ENCODE measurements at places on chromosomes 6 and 20.

GRCh38 chr6:140225701-140226436 lies 851.4 kb upstream of the CITED2 start:
- DNase-seq = no peak

- DNase-seq = no peak
Measured at GRCh38 chr20:58102744-58103516, 125.5 kb downstream of the ANKRD60 start.

GRCh38 chr6:74946961-74947360 lies 258.9 kb downstream of the COL12A1 start:
- DNase-seq = no peak

DNA sequence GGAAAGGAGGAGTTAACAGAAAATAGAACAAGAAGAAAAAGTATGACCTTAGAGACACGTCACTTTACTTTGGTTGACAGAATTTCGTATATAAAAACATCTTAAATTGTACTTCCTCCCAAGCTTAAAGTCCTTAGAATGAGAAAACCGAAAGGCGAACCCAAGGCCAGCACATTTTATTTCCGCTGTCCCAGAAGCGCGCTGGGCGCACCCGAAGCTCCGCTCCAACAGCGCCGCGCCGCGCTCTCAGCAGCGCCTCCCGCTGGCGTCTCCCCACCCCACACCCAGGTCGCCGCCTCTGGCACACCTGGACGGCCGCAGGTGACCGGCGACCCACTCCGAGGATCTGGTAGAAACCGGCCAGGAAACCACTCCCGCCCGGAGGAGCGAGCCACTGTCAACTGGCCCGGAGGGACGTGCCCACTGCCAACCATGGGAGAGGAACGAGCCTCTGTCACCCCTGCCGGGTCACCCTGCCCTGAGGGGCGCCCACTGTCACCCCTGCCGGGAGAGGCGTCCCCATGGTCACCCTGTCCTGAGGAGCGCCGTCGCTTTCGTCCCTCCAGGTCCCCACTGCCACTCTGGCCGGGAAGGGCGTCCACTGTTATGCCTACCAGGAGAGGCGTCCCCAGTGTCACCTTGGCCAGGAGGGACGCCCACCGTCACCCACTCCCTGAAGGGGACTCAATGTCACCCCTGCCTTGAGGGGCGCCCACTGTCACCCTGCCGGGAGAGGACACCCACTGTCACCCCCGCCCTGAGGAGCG lies 824 bp downstream of the MPC1 start:
- DNase-seq = peak; percentile 68

DNA sequence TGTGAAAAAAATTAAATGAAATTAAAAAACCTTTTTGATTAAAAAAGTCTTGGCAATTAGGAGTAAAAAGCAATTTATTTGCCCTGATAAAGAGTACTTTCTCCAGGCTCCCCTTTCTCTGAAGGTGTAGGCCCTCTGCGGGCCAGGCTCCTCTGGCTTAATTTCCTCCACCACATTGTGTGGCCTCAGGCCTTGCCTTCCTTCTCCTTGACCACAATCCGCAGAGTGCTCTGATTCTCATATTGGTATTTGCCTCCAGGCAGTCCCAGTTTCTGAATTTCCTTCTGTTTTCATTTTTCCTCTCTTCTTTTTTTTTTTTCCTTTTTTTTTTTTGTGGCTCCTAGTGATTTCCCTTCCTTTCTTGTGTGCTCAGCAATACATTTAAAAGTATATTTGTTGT lies 96.4 kb downstream of the AIG1 start:
- DNase-seq = no peak

DNA sequence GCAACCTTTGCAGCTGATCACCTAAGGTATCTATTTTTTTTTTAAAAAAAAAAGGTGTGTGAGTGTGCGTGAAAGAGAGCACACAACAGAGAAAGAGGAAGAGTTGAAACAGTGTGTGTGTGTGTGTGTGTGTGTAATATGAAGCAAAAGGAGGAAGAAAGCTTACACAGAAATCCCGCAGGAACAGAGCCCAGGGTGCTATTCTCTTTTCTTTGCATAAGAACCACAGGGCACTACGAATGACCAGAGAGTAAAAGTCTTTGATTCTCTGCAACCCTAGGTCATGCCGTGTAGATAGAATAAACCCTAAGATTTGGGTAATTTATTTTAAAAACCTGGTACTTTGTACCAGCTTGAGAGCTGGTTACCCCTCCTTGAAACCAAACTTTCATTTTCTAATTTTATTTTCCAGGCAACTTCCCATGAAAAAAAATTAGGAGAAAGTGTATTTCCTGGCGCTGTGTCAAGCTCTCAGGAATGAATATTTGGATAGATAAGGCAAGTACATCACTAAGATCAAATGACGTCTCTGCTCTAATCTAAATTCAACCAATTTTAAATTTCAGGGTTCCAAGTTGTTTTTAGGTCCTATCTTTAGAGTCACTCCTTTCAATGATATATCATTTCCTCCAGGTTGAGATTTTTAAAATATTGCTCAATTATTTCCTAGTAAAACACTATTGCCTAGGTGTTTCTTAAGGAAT lies 47.9 kb upstream of the ID4 start:
- DNase-seq = no peak

DNA sequence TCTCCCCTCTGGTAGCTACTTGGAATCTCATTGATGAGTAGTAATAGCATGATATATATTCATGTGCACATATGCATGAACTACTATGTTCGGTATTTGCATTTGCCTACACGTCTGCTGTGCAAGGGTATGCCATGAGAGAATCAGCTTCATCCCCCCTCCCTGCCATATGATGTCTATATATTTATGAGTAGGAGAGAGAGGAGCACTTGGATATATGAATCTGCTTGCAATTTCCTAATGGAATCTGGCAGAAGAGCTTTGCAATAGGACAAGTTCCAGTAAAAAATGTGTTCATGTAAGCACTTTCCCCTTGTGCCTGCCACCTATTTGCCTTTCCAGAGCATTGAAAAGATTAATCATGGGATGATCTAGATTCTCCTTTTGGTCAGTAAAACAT lies 76.2 kb upstream of the BACH2 start:
- no peak for DNase-seq

- DNase-seq = peak; percentile 48
Measured at GRCh38 chr20:44089987-44090674, 96.9 kb downstream of the JPH2 start.

GRCh38 chr20:62147528-62147927 lies 4.0 kb downstream of the SS18L1 start:
- no peak for DNase-seq

- no peak for DNase-seq
Measured at GRCh38 chr6:63538550-63538949, 33.7 kb upstream of the LOC128125822 start.

GRCh38 chr6:125853756-125854155 lies 63.0 kb downstream of the NCOA7 start:
- no peak for DNase-seq

DNA sequence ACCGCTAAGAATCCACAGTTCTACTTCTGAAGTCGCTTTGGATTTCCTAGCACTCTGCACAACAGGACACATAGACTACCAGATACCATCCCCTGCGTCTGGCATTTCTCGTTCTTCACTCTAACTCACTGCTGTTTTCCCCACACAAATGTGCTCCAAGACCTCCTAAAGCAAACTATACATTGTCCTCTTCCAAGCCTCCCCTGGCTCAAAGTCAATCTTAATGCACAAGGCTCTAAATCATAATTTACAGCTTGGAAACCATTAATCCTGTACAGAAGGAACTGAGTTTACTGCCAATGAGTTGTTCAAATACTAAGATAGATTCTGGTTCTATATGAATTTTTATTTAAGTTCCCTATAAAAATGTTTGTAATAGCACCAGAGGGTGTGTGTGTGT lies 128.5 kb downstream of the HIVEP2 start:
- no peak for DNase-seq

DNA sequence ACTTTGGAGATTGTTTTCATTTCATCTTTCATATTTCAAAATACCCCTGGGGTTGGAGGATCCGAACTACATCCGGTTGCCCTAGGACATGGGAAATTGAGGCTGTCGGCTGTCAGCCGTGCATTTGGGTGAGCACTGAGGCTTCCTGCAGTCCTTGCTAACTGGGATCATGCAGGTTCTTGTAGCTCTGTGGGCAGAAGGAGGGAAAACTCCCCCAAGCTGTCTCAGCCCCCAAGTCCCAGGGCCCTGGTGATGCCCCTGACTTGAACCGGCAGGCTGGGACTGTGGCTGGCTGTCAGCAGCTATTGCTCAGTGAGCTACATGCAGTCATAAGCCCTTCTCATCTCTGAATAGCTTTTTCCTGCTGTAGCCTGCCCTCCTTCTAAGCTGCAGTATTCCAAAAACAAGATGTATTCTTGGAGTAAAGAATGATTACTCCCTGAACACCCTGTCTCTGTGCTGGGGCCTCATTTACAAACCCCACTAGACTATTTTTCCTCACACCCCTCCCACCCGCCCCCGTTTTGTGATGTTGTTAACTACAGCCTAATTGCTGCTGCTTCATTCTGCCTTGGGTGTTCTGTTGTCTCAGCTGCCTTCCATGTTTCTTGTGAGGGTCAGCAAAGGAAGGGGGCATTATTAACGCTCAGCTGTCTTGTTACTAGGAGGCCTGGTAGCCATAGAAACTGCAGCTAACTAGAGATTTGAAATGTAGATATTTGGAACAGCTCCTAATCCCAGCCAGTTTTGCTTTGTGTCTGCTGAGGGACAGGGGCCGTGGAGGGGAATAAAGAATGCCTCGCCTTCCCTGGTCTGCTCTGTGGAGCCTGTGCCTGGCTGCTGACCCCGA lies 18.1 kb downstream of the MTRES1 start:
- DNase-seq = no peak

DNA sequence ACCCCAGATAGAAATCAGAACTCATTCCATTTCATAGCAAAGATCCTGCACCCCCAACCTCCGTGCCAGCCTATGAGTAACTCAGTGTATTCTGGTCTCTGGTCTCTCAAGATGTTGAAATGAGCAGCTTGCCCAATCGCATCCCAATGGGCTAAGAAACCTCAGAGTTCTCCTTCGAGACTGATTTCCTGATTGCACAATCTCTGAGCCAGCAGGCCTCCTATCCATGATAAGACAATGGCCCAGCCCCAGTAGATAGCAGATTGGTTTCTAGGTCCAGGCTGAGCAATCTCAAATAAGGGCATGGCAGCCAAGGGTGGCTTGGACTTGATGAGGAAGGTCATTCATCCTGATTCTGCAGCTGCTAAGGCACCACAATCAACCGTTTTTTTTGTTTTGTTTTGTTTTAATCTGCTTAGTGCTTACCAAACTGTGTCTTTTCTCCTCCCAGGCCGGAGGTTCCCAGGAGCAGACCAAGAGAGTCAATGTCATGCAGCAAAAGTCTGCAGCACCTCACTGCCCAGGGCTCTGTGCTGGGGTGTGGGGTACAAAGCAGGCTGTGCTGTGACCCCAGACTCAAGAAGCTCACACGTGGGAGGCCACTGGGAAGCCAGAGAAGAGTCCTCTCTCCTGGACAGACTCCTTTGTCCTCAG lies 125.1 kb upstream of the NXT1 start:
- peak; percentile 72 for DNase-seq

GRCh38 chr6:93566285-93566684 lies 146.9 kb upstream of the EPHA7 start:
- DNase-seq = no peak

GRCh38 chr6:56145616-56146015 lies 101.8 kb downstream of the COL21A1 start:
- DNase-seq = no peak

DNA sequence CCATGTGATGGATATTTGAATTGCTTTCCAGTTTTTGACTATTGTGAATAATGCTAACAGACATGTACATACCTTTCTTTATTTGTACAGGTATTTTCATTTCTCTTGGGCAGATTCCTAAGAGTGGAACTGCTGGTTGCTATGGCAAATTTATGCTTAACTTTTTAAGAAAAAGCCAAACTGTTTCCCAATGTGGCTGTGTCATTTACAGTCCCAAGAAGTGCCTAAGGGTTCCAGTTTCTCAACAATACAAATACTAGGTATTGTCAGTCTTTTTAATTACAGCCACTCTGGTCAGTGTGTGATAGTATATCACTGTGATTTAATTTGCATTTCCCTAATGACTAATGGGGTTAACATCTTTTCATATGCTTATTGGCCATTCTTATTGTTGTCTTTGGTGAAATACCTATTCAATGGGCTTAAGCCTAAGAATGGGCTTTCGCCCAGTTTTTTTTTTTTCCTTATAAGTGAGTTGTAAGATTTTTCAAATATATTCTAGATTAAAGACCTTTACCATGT lies 10.3 kb downstream of the REPS1 start:
- no peak for DNase-seq

DNA sequence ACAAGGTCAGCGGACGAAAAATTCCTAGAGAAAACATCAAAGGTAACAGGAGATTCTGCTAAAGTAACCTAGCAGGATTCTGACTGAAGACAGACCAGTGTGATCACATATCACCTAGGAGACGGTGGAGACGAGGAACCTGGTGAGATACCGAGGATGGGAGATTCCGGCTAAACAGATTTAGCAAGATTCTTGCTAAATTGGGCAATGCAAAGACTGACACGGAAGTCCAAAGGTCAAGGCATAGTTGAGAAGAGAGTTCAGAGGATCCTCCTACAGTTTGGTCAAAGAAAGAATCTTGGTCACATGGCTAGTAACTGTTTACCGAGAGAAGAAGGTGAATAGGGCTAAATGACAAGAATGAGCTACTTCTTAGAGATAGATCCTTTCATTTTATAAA lies 61.1 kb downstream of the TMEM170B start:
- DNase-seq = peak; percentile 63

DNA sequence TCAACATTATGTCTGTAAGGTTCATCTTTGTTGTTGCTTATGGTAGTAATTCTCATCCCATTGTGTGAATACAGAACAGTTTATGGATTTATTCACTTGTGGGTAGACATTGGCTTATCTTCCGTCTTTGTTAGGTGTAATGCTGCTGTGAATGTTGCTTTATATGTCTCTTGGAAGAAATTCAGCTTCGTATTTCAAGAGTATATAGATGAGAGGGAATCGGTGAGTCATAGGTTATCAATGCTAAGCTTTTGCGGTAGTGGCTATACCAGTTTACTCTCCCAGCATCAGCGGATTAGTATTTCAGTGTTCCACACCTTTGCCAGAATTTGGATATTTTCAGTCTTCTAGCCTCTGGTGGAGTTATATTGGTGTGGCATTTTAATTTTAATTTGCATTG lies 77.8 kb downstream of the ZFAND3 start:
- DNase-seq = no peak

- DNase-seq = no peak
Measured at GRCh38 chr6:159217595-159218275, 48.5 kb downstream of the FNDC1 start.

DNA sequence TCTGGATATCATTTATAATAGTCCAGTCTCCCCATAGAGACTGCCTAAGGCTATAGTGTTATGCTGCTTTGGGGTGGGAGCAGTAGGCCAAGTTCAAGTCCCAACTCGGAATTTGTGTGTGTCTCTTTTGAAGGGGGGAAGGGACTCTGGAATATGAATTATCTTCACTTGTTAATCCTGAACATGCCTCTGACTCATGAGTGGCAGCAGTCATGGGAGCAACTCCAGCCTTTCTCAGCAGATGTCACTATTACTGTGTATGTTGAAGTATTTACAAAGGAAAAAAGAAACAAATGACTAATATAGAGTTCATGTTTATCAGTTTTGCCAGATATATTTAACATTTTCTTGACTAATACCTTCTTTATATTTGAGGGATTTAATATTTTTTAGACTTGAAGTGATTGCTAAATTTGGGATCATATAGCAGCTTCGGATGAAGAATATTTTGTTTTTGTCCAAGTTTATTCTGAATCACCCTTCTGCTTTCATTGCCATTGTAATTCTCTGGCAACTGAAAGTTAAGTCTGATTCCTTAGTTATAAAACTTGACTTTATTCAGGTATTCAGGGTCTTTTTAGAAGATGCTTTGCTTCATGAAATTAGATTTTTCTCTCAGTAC lies 23.4 kb downstream of the FAM217A start:
- no peak for DNase-seq

- no peak for DNase-seq
Measured at GRCh38 chr6:65182681-65183080, 524.3 kb downstream of the EYS start.
